Lung (tissue), 17 donors: ENCODE measurements at places on chromosomes 7 and 10. TPM values are rescaled to one million over a fixed set of nuclear protein-coding genes. Genes with fewer than 3 reads are reported as not detected.

CRTAC1 gene
- 53.4 TPM for polyA plus RNA-seq

FANK1 gene
- polyA plus RNA-seq, result 10.6 TPM

DUS4L gene
- polyA plus RNA-seq, result 3.5 TPM

SLC13A1 gene
- not detected for polyA plus RNA-seq

CDH23 gene
- 4.5 TPM for polyA plus RNA-seq

CPSF4 gene
- 26.1 TPM for polyA plus RNA-seq

DNAJC1 gene
- polyA plus RNA-seq, result 34.9 TPM

VSTM2A gene
- not detected for polyA plus RNA-seq

COBL gene
- 6.3 TPM for polyA plus RNA-seq

GIMAP1 gene
- 10.0 TPM for polyA plus RNA-seq

SUN3 gene
- 0.18 TPM for polyA plus RNA-seq

ZFYVE27 gene
- polyA plus RNA-seq, result 22.7 TPM

SAP25 gene
- polyA plus RNA-seq, result 3.7 TPM

PDCD4 gene
- 26.7 TPM for polyA plus RNA-seq

FAM25C gene
- polyA plus RNA-seq, result not detected

CDK1 gene
- polyA plus RNA-seq, result 10.9 TPM

GRCh38 chr10:3570855-3571266, 214.1 kb downstream of the KLF6 start:
- peak; percentile 44 for DNase-seq

GRCh38 chr7:115060095-115060870, 138.4 kb downstream of the MDFIC start:
- peak; percentile 78 for DNase-seq

DNA sequence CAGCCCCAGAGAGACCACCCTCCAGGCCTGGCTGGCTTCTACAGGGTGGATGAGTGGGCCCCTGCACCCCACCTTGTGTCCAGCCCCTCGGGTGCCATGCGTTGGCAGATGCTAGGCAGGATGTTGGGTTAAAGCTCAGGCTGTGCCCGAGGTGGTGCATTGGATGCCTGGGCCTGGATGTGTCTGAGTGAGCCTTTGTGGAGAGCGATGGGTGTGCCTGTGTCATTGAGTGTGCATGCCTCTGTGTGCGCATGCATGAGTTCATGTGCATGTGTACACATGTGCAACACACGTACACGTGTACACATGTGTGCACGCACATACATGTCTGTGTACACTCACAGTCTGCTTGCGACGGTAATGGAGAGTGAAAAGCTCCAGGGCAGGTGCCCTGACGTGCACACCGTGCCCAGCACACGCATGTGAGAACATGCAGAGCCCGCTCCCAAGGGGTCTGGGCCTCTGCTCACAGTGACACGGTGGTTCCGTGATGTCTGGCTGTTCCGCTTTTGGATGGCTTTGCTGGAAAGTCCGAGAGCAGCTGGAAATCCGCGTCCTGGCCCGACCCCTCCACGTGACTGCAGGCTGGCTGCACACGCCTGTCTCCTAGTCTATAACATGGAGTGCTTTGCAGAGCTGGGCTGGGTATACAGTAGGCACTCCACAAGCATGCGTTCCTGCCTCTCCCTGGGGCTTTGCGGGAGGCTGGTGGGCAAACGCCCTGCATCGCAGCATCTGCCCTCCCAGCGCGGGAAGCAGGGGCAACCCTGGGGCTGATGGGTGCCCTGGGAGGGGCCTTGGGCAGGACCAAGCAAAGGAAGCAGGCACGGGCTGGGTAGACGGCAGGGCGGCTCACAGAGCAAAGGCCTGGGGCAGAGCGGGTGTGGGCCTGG, 36.9 kb downstream of the ELFN1 start:
- DNase-seq, result no peak

- DNase-seq, result no peak
Measured at GRCh38 chr7:115844857-115845256, 185.7 kb downstream of the TFEC start.

DNA sequence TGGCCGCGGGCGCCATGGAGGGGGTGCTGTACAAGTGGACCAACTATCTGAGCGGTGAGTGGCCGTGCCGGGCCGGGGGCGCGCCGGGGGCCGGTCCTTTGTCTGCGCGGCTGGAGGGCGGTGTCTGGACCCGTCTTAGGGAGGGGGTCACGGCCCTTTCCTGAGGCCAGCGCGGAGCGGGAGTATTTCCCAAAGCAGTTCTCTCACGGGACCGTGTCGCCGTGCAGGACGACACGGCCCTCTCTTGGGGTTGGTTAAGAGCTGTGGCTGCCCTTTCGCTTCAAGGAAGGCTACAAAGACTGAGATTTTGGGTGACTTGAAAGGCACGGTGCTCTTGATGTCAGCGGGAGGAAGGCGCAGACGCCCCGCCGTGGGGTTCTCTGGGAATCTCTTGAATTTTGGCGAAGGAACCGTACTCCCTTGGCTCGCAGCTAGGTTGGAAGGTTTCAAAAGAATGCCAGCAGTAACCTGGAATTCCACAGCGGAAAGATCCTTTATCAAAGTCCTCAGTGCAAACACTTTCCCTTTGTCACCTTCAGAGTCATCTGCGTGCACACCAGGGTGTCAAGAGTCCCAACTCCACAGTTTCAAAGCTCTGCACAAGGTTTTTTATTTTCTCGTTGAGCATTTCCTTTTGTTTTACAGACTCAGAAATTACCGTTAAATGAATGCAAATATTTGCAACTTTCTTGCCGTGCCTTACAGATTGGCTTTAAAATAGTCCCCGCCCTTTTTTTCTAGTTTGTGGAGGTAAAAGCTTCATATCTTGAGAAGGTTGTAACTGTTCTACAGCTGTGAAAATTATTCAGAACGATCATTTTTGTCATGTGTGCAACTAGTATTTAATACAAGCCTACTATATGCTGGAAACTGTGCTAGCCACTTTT, 780 bp downstream of the PLEKHA8 start:
- peak; percentile 58 for DNase-seq

GRCh38 chr7:73717991-73718405, 1.5 kb downstream of the STX1A start:
- no peak for DNase-seq

DNA sequence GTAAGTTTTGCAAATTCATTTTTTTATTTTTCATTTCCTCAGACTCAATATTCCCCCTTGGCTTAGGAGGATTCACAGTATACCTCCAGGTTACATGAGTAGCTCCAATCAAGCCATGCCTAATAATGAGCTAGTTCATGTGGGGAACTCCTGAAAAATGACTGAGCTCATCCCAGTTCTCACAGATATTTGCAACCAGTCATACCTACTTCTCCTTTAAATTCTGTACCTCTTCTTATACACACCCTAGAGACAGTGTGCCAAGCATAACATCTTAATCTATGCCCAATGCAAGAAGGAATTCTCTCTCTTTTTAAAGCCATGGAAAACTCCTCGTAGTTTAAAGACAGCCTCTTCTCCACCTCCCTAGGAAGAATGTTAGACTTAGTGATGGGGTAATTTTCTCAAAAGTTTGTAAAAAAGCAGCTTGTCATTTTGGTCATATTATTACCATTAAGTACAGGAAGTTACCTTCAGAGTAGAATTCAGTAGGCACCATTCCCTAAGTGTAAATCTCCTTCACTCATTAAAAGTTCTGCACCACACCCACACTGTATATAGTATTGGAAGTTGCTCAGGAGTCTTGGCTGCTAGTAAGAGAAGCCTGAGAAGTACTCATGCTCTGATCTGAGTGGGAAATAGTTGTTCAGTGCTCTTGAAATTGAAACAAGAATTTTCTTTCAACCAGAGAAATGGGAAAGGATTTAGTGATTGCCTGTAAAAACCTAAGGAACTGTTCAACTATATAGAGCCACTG, 72.7 kb downstream of the PTPRZ1 start:
- DNase-seq, result no peak

GRCh38 chr7:132806834-132807233, 230.6 kb upstream of the PLXNA4 start:
- DNase-seq, result no peak

DNA sequence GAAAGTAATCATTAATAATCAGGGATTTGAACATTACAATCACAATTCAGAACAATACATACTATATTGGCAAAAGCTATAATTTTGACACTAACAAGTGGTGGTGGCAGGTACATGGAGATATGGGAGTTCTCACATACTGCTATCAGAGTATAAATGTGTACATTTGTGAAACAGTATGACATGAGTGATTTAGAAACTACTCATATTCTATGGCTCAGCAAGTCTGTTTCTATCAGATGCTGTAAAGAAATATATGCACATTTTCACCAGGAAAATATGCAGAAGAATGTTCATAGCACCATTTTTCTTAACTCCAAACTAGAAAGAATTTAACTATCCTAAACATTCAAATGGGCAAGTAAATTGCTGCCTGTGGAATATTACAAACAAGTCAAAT, 620.0 kb downstream of the SH2D4B start:
- no peak for DNase-seq

- DNase-seq, result no peak
Measured at GRCh38 chr10:59582058-59582457, 127.6 kb downstream of the SLC16A9 start.

- no peak for DNase-seq
Measured at GRCh38 chr7:8389593-8390261, 43.7 kb upstream of the NXPH1 start.

- no peak for DNase-seq
Measured at GRCh38 chr7:112201411-112201810, 4.8 kb downstream of the DOCK4 start.

GRCh38 chr10:1579141-1579491, 158.2 kb downstream of the ADARB2 start:
- DNase-seq, result no peak

- DNase-seq, result no peak
Measured at GRCh38 chr10:85920311-85920710, 446.3 kb downstream of the GRID1 start.

DNA sequence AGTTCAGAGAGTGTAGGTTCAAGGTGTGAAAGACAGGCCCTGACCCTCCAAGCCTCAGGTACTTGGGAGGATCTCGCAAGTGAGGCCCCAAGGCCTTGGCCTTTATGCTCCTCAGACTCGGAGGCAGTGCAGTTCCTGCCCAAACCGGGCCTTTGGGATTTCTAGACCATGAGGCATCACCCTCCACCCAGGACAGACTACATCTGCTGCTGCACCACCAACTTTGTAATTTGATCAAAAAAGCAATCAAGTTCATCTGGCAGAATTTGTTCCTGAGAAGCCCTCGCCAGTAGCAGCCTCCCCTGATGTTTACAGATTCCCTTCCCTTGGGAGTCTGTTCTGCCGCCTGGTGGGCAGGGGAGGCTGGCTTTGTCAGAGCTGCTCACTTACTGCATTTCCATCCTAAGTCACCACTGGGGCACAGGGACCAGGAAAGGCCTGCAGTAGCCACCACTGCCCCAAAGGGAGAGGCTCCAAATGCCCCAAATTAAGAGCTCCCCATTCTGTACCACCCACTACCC, 2.1 kb downstream of the CAMK2G start:
- DNase-seq, result no peak

DNA sequence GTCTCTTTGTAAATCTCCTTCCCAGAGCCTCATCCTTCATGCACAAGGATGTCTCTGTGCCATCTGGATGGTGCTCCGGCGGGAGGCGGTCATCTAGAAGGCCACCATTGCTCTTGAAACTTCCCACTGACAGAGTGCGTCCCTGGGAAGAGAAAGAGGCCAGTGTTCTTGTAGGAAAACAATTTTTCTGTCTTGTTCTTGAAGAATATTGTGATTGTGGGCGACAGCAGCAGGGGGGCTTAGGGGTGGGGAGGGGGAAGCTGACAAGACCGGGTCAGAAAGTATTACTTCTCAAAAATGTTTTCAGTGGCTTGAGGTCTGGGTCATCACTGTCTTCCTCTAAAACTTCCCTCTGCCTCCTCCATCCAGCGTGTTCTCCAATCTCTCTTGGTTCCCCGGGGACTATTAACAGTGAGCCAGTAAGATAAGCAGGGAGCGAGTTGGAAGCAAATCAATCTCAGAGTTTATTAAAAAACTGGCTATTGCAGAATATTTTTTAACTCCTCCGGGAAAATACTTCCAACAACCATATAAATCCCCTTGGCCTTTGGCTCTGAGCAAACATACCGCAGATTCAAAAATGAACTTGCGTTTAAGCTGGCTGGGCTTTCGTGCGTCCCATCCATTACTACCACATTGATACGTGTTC, 597.8 kb upstream of the MGMT start:
- peak; percentile 77 for DNase-seq

GRCh38 chr7:54858008-54858692, 99.1 kb upstream of the SEC61G start:
- peak; percentile 53 for DNase-seq

DNA sequence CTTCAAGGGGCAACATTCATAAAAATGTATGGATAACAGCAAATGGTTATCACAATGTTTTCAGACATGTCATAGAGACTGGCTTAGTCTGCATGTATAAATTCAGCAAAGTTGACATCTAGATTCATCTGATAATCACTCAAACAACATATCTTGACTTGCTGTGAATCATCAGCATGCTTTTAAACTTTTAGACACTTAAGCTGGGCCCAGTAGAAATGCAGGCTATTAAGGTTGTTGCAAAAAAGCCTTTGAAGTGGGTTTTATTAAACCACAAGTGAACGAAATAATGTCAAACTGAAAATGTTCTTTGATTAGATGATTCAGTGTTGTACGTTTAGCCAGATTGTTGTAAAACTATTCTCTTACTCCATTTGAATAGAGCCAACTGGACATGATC, 759.6 kb downstream of the NXPH1 start:
- no peak for DNase-seq

DNA sequence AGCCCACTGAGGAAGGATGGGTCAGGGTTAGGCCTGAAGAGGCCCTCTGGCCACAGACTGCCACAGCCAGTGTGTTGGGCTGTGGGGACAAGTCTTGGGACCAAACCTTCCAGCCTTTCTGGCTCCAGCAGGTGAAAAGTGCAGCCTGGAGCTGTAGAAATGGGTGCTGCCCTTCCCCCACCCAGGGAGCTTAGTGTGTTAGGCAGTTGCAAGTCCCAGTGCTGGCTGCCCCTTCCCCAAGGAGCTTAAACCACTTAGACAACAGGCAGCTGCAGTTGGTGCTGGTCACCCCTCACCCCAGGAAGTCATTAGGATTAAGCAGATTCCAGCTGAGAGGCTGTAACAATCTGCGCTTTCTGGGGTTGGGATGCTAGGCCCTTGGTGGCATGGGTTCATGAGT, 563.3 kb downstream of the NRG3 start:
- no peak for DNase-seq

DNA sequence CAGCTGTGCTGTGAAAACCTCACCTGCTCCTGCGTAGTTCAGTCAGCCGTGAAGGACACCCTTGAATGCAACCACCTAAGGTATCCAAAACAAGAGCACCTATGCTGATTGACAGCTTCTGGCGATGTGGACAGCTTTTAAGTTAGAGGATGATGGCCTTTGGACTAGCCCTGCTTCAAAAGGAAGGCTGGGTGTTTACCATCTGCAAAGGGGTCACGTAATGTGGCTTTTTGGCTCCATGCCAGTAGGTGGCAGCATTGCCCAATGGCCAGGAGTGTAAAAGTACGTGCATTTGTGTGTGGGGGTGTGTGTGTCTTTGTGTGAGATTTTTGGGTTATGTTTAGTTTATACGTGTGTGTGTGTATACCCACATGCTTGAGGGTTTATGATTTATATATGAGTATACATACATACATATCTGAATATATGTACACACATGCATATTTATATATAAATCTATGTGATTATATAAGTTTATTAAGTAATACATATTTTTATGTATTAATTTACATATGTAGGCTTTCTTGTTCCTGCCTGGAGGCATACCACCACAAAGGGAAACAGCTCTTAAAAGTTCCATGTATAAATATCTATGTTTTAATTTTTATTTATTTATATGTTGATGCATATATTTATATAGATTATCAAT, 236.3 kb upstream of the ANKRD30A start:
- DNase-seq, result peak; percentile 46
